GM19239 (cell line): ENCODE measurements at places on chromosomes 5 and 9.

GRCh38 chr9:99544526-99544925 lies 277.2 kb upstream of the NR4A3 start:
- no peak for DNase-seq

- no peak for DNase-seq
Measured at GRCh38 chr5:150659360-150660107, 1.5 kb upstream of the MYOZ3 start.

DNA sequence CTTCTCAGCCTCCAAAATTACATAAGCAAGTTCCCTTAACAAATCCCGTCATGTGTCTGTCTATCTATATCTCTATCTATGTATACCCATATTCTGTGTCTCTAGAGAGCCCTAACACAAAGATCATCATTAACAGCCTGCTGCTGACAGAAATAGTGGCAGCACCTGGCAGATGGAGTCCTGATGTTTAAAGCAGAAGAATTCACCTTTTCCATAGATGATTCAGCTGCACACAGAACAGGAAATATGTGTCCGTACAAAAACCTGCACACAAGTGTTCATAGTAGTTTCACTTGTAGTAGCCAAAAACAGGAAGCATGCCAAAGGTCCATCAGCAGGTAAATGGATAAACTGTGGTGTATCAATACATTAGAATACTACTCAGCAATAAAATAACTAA lies 45.0 kb upstream of the ACO1 start:
- no peak for DNase-seq

GRCh38 chr9:104386425-104387069 lies 117.5 kb upstream of the OR13F1 start:
- peak; percentile 12 for DNase-seq

DNA sequence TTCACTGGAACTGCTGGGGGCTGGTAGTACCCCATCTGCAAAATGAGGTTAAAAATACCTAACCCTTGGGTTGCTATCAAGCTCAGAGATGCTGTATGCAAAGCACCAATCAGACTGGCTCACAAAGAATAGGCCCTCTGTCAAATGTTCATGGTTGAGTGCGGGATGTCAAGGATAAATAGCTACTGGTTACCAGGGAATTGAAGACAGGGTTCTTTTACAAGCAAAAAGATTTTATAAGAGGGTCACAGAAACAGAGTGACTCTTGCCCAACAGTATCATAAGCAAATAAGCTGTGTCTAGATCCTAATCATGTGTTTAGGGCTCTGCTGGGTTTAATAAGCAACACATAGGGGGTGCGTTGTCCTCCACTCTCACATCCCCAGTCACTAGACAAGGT lies 11.9 kb downstream of the SYK start:
- no peak for DNase-seq

GRCh38 chr5:2311851-2312250 lies 429.1 kb upstream of the IRX4 start:
- no peak for DNase-seq

GRCh38 chr5:39049315-39049714 lies 24.9 kb downstream of the RICTOR start:
- no peak for DNase-seq

DNA sequence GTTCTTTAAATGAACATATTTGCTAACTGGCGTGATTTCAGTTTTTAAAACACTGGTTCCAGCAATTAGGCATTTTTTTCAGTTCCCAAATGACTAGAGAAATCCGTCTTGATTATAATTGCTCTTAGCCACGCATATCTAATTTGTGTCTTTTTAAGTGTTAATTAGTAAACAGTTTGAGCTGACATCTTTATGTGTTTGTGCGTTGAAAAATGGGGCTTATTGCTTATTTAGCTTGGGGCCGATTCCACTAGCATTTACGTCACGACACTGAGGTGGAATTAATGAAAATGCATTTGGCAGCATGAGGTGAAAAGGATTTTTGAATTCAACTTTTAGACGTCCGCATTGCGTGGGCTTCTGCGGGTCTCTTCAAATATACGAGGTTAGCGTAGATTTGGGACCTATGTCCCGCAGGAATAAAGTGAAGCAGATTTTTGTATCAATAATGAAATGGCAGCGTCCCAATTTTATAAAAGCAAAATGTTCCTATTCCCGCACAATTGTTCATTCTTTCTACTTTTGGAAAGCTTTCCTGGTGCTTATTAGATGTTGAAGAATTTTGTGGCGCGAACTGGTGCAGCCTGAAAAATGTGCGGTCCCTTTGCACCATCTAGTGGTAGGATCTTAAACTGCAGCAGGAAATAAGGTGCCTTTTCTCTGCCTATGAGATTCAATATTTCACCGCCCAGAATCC lies 122.7 kb upstream of the LMX1B start:
- peak; percentile 57 for DNase-seq

- DNase-seq, result no peak
Measured at GRCh38 chr5:56052735-56053134, 58.0 kb upstream of the IL6ST start.

- no peak for DNase-seq
Measured at GRCh38 chr5:97097326-97098230, 44.8 kb downstream of the LIX1 start.

- no peak for DNase-seq
Measured at GRCh38 chr5:1538276-1538675, 14.5 kb upstream of the LPCAT1 start.

DNA sequence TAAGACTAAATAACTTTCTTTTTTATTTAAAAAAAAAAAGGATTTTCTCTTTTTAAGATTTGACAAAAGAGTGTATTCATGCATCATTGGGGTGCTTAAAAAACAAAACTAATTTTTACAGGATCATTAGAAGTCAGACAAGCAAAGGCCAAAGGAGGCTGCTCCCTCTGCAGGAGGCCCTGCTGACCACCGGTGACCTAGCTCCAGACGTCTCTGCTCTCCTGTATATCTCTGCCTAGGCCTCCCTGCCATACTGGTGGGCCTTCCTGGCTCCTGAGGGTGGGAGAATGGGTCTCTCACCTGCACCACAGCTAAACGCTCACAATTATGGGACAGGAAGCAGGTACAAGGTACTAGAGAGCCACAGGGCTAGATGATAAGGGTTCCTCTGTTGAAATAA lies 36.6 kb downstream of the CSF2 start:
- DNase-seq, result no peak

- no peak for DNase-seq
Measured at GRCh38 chr5:127840198-127840524, 137.0 kb downstream of the CCDC192 start.

- no peak for DNase-seq
Measured at GRCh38 chr5:147667363-147667762, 115.2 kb downstream of the JAKMIP2 start.

DNA sequence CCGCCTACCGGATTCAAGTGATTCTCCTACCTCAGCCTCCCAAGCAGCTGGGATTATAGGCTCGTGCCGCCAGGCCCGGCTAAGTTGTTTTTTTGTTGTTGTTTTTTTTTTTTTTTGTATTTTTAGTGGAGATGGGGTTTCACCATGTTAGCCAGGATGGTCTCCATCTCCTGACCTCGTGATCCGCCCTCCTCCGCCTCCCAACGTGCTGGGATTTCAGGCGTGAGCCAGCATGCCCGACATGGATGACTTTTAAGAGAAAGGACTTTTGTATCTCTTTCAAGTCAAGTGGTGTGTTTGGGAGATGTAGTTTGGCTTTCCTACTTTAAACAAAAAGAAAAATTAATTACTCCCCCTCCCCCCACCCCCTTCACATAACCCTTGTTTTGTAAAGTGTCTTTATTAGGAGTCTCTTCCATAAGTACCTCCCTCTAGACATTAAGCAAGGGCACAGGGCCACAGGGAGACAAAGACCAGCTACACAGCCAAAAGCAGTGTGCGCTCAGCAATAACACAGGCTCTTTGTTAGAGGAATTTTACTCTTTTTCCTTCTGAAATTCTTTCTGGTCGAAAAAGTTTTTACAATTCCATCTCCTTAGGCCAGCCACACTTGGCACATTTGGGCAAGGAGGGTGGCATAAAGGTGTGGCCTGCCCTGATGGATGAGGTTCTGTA lies 31.2 kb downstream of the JAKMIP2 start:
- DNase-seq, result no peak

- DNase-seq, result no peak
Measured at GRCh38 chr5:66010476-66010875, 84.1 kb downstream of the ERBIN start.

GRCh38 chr5:111737716-111738115 lies 19.3 kb downstream of the NREP start:
- DNase-seq, result no peak

- DNase-seq, result no peak
Measured at GRCh38 chr9:133762488-133763271, 24.5 kb upstream of the SARDH start.

DNA sequence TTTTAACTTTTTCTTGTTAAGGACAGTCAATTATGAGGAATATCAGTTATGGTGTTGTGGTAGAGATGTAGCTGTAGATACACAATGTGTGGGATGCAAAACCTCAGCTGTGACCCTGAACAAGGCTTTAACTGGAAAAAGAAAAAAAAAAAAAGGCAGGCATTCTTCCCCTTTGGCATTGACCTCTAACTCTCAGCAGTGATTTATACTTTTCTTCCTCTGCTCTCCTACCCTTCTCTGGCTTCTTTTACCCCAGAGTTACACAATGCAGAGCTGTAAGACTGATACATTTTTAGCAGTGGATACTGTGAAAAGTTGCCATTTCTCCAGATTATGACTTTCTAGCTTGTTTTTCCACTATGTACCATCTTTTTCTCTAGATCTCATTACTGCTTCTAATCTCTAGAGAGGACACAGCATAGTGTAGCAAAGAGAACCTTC lies 2.0 kb downstream of the CTNNAL1 start:
- no peak for DNase-seq

DNA sequence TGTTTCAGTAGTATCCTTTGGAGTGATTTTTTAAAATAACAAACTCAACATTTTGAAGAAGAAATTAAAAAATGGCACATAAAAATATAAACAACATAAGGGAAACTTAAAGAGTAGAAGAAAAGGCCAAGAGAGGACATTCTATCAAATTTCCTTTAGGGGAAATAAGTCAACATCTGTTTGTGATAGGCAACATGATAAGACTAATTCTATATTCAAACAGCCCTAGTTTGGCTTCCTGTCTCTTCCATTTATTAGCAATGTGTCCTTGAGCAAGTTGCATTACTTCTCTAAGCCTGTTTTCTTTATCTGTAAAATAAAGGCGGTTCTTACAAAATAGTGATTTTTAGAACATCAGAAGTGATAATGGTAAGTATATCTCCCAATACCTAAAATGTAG lies 24.7 kb downstream of the TYRP1 start:
- DNase-seq, result no peak

- no peak for DNase-seq
Measured at GRCh38 chr9:79877943-79878602, 306.3 kb downstream of the TLE4 start.
